ENCODE measurements at places on chromosomes 12 and 14. TPM values are rescaled to one million over a fixed set of nuclear protein-coding genes. Genes with fewer than 3 reads are reported as not detected.

DNA sequence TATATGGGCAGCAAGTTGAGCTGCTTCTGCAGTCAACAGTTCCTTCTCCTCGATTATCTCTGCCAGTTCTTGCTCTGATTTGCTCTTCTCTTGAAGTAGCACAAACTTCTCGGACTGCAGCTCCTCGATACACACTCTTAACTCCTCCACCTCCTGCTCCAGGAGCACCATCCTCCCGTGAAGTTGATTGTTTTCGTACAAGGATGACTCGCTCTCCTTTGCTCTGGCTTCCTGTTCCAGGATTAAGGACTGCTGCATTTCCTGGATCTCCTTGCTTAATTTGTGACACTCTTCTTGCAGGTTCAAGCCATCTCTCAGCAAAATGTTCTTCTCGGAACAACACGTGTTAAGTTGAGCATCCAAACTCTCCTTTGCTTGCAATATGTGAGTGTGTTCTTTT, 56.2 kb upstream of the VPS33A start:
- DNase-seq = no peak

GRCh38 chr14:74962493-74962892, 7.1 kb upstream of the PGF start:
- DNase-seq = no peak

DNA sequence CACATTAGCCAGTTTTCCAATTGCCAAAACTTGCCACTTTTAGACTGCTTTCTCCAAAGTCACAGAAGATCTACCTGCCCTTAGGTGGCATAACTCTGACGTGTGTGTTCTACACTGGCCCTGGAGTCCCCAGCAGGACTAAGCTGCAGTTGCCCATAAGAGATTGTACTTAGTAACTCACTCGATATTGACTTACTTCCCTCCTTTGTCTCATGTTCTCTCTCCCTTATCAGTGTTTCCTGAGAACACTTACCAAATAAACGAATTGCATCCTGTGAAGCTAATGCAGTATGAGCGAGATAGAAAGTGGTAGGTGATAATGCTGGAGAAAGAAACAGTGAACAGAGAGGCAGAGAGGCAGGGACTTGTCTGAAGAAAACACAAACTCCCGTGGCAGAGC, 117.2 kb downstream of the NUAK1 start:
- no peak for DNase-seq

GRCh38 chr14:88168498-88169165, 154.4 kb downstream of the KCNK10 start:
- DNase-seq = no peak

Gene RTL1
- 60.5 TPM for polyA plus RNA-seq

GRCh38 chr14:56559182-56559581, 20.4 kb upstream of the TMEM260 start:
- no peak for DNase-seq

Gene BBS10
- polyA plus RNA-seq = 13.2 TPM

Gene GLIPR1
- 10.3 TPM for polyA plus RNA-seq
